OCI-LY7 (cell line): ENCODE measurements at places on chromosomes 5 and 9.

DNA sequence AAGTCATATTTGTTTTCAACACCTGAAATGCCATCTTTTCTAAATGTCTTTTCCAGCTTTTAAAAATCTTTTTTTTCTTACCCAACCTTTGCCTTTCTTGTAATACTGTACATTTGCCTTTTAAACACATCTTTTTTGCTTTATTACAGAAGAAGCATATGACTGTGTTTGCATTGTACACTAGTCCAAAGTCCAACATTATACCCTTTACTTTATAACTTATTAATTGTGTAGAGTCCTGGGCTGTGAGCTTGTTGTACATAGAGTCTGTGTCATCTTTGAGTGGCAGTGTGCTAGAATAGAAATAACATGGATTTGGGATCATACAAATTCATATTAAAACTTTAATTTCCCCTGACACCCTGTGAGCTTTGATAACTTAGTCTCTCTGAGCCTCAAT, 23.7 kb downstream of the CWC27 start:
- DNase-seq, result no peak

- DNase-seq, result no peak
Observed at GRCh38 chr5:103117471-103117991, 2.4 kb downstream of the GIN1 start.

- DNase-seq, result no peak
Observed at GRCh38 chr5:79471556-79471955, 42.4 kb downstream of the HOMER1 start.

DNA sequence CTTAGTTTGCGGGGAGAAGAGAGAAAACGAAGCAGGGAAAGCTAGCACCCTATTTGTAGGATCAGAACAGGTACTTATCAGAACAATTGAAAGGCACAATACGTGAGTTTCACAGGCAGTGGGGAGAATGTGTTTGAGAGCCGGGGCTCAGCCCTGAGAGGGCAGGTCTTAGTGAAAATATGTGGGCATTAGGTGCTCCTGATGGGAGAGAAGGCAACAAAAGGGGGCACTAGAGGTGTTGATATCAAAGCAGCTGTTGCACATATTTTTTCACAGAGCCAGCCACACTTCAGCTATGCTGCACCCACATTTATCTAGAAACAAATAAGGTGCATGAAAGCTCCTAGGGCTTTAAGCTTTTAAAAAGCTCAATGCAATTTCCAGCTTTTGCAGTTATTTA, 99.7 kb upstream of the MAN2A1 start:
- peak; percentile 2 for DNase-seq

GRCh38 chr9:93451849-93452709, 594 bp downstream of the FAM120A start:
- DNase-seq, result peak; percentile 71

DNA sequence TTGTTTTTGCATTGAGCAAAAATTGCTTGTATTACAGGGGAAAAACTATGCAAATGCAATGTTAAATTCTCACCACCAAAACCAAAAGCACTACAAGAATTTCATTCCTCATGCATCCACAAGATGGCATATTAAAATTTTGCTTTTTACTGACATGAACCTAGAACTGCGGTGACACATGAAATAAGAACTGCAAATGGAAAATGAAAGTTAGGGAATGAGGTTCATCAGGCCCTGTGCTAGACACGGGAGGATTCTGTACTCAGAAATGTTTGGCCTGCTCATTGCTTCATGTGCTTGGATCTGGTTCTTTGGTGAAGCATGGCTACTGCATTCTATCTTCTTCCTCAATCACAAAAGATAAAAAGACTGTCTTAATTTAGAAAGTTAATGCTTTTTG, 9.1 kb upstream of the RFK start:
- DNase-seq, result peak; percentile 68

DNA sequence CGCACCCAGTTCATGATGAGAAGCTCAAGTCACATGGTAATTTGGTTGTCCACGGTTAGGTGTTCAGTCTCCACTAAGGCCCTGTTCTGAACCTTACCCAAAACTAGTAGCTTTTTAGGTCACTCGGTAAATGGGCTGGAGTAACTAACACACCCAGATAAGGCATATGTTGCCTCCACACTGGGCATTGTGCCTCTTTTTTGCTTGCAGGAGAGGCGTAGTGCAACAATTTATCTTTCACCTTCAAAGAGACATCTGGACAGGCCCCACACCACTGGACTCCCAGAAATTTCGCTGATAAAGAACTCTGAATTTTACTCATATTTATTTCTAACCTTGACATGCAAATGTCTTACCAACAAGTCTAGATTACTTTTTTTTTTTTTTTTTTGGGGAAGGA, 16.8 kb upstream of the PTGES start:
- no peak for DNase-seq

DNA sequence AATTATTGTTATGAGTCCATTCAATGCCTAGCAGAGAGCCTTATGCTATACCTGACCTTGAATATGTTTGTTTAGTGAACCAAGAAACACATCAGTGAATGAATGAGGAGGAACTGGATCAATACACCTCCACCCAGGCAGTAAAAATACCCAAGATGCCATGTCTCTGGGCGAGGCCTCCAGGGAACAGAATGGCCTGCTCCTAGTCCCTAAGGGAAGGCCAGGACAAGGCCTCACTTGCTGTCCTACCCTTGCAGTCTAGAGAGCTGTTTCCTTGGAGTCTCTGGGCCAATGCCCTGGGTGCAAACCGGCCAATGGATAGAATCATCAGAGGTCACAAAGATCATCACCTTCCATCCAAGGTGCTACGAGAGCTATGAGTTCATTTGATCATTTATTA, 26.1 kb downstream of the TNIP1 start:
- DNase-seq, result no peak

DNA sequence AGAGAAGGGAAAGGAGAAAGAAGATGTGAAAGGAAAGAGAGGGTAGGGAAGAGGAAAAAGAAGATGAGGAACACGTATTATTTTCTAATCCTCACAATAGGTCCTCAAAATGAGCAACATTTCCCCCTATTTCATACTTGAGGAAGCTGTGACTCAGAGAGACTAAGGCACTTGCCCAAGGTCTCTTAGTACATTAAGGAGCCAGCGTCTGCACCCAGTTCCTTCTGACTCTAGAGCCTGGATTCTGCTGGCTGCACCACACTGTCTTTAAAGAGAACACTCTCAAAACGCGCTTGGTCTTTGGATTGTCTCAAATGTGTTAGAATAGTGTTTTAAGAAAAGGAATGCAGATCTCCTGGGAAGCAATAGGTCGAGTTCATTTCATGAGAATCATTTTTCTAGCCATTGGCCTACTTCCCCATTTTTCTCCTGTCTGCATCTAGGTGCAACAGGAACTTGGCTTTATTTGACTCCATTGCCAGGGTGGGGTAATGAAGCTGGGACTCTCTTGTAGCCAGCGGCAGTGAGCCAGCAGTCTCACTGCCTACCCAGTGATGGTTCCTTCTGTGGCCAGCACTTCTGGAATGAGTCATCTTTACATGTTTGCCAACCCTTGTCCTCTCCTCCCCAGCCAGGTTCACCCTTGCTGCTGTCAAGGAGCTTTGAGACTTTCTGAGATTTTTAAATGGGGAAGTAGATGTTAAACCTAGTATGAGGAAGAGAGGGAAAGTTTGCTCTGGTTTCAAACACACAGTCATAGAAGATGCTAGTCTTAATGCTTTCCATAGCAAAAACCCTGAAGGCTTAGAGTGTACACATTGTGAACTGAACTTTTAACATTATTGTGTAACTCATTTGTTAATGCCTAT, 82.7 kb downstream of the DOCK8 start:
- peak; percentile 45 for DNase-seq

DNA sequence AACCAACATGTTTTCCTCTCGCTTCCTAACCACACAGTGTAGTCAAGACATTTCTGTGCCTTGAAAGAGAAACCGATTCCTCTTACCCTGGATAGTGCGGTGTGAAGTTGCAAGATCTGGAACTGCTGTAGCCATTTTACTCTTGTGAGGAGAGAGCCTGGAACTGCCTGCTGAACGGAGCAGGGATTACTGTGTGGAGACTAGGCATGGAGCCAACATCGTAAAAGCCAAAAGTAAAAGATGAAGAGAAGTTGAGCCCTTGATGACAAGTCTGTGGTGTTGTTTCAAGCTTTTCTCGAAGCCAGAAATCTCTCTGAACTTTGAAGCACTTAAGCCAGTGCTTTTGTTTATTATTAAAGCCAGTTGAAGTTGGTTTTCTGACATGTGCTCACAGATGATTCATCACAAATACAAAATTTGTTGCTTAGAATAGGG, 110.1 kb upstream of the GRIN3A start:
- no peak for DNase-seq
